ENCODE measurements at places on chromosomes 6 and 20.

- DNase-seq: peak; percentile 50
Measured at GRCh38 chr6:25788305-25788922, 33.9 kb downstream of the SLC17A4 start.

GRCh38 chr6:46144270-46144669 lies 14.5 kb downstream of the ENPP4 start:
- DNase-seq: no peak

- DNase-seq: no peak
Measured at GRCh38 chr20:33415948-33416347, 14.6 kb upstream of the CDK5RAP1 start.

GRCh38 chr6:156587751-156588301 lies 189.4 kb upstream of the ARID1B start:
- no peak for DNase-seq

DNA sequence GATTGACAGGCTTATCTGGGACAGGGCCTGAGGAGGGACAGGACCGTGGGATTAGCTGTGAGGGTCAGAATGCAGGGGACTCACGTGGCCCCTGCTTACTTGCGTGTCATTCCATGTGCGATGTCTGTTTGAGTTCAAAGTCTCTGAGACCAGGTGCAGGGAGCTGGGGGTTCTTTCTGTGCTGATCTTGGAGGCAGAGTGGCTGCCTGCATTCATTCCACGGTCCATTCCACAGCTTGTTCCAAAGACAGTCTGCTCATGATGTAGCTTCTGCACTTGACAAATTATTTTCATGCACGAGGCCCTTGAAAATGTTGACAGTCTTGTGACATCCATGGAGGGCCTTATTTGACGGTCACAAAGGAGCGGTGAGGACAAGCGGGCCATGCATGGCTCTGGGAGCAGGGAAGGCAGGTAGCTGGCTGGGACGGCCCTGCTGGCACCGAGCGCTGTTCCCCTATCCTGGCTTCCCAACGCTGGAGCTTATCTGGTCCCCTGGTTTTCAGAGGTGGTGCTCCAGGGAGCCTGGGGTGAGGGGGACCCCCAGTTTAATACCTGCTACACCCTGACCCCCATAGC lies 156.3 kb upstream of the RNF24 start:
- no peak for DNase-seq

GRCh38 chr6:144159742-144160141 lies 9.4 kb downstream of the STX11 start:
- no peak for DNase-seq

- DNase-seq: no peak
Measured at GRCh38 chr20:40161391-40161790, 527.6 kb downstream of the MAFB start.

DNA sequence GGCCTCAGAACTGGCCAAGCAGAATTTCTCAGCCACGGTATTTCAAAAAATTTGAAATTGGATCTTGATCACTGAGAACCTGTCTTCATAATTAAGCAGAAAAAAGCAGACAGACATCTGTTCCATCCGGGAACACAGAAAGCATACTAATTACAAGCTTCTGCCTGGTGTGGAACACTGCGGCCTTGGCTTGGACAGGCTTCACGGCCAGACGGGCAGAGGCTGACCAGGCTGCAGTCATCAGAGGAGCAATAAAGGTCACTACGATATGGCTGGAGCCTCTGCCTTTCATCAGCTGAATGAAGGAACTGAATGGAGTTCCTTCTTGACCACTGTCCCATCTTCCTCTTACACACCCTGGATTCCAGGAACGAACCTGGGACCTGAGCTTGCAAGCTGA lies 3.9 kb upstream of the NRSN1 start:
- no peak for DNase-seq

DNA sequence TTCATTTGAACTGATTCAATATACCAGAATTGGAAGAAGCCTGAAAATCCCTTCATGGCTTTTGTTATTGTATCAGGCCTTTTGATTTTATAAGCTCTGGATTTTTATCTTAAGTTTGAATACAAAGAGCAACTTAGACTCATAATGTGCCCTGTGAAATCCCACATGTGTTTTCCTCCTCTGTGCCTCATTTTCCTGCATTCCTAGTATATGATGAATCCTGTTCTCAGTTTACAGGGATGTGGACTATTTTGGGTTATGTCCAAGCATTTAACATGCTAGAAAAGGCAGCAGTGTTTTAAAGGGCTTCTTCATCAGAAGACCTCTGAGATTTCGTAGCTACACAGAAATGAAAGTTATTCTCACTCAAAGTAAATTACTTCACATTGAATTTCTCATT lies 455.0 kb downstream of the RFPL4B start:
- DNase-seq: no peak

- DNase-seq: no peak
Measured at GRCh38 chr6:53982366-53983050, 128.7 kb upstream of the MLIP start.

- no peak for DNase-seq
Measured at GRCh38 chr6:40860443-40860842, 178.6 kb downstream of the UNC5CL start.

DNA sequence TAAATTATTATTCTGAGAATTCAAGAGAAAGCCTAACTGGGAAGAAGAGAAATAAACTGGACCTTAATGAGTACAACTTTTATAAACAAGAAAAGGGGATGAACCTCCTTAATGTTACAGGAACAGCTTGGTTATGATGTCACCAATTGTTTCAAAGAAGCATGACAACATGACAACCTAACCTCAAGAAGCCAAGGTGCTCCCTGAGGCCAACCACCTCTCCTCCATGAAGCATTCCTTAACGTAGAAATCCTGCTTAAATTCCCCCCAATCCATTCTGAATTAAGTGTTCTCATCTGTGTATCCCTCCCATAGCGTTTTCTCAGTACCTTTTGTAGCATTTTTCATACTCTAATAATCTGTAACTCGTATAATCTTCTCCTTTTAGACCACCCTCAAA lies 1.7 kb downstream of the HBS1L start:
- DNase-seq: no peak

DNA sequence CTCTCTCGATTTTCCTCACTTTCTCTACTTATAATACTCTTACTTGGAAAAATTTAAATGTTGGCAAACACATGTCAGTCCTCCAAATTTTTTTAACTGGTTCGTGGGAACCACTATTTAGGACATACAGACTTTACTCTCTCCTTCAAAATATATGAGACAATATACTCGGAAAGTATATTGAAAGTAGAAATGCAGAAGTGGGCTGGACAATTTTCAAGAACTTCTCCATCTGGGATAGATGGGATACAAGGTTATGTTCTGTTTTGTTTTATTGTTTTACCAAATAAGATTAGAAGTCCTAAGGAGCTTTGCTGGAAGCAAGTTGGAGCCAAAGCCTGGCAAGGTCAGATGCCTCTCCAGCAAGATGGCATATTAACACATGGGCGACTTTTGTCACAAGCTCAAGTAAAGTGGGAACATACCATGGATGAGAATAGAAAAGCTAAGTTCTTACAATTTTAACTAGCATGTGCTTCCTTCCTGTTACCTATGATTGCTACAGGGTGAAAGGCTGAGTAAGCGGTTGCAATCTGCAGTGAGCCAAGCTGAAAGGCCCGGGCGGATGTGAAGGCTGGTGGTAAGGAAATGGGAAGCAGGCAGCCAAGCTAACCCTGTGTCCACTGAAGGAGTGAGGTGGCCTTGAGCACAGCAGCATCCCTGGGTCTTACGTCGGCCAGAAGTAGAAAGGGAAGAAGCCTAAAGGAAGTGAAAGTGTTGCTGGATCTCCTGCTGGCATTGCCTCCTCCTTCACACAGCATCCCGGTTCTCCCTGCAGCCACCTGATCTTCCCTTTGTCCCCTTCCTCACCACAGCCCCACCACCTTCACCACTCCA lies 7.1 kb downstream of the MAP3K5 start:
- DNase-seq: no peak

GRCh38 chr6:97842521-97842920 lies 559.5 kb upstream of the MMS22L start:
- DNase-seq: no peak

GRCh38 chr6:87875781-87876180 lies 171.9 kb upstream of the SPACA1 start:
- no peak for DNase-seq

DNA sequence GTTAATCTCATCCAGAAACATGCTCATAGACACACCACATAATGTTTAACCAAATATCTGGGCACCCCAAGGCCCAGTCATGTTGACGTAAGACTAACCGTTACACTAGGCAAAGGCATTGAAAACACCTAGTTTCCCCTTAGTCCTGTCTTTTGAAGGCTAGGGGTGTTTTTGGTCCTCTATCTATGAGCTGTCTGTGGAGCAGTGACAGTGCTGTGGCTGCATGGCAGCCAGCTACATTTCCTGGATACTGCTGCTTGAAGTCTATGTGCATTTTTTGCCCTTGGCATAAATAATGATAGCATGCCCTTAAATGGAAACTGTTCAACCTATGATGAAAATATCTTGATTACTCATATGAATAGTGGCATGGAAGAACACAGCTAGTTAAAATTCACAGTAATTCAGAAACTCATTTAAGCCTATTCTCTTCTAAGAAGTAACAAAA lies 18.6 kb downstream of the FARS2 start:
- no peak for DNase-seq

DNA sequence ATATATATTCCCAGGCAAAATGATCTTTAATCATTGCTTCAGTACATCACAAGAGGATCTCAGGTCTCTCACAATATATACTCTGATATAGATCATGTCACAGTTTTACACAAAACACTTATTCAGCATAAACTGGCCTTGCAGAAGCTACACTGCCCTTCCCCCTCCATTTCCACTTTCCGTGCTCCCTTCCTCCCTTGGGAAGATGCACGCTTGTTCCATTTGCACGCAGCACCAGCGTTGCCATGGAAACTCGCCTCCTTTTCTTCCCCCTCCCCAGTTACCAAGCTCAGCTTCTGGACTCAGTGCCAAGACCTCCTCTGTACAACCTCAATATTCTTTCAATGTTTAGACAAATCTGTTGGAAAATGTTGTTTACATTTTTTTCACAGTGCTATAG lies 154.6 kb downstream of the RFPL4B start:
- DNase-seq: no peak

DNA sequence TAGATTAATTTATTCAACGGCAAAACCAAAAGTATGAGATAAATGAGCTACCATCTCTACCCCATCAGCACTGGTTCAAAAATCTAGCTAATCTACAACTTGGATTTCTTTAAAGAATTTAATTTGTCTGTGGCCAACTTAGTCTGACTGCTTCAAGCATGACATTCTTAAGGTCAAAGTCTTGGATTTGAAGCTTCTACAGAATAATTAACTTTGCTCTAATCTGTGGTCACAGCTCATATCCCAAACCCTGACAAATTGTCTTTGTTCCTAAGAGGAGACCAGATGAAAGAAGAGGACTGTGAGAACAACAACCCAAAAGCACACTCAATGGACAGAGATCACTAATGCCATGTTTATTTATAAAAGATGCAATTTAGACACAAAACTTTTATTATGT lies 166.9 kb upstream of the EPHA7 start:
- DNase-seq: no peak

- DNase-seq: no peak
Measured at GRCh38 chr6:109793021-109793420, 101.9 kb downstream of the FIG4 start.

DNA sequence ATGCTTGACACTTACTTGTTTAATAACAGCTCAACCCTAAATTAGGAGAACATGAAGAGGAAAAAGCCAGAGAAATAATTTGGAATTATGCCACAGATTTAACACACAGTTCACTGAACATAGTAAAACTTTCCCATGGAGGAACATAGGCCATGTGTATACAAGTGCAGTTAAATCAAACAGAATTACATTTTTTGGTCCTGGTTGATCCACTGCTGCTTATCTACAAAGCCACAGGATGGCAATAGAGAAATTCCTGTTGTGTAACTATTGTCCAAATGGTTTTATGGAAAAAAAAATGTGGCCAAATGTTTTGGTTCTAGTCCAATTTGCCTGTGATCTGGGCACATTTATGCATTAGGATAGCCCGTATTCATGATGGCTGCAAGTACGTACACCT lies 136.8 kb downstream of the ALDH8A1 start:
- DNase-seq: no peak

DNA sequence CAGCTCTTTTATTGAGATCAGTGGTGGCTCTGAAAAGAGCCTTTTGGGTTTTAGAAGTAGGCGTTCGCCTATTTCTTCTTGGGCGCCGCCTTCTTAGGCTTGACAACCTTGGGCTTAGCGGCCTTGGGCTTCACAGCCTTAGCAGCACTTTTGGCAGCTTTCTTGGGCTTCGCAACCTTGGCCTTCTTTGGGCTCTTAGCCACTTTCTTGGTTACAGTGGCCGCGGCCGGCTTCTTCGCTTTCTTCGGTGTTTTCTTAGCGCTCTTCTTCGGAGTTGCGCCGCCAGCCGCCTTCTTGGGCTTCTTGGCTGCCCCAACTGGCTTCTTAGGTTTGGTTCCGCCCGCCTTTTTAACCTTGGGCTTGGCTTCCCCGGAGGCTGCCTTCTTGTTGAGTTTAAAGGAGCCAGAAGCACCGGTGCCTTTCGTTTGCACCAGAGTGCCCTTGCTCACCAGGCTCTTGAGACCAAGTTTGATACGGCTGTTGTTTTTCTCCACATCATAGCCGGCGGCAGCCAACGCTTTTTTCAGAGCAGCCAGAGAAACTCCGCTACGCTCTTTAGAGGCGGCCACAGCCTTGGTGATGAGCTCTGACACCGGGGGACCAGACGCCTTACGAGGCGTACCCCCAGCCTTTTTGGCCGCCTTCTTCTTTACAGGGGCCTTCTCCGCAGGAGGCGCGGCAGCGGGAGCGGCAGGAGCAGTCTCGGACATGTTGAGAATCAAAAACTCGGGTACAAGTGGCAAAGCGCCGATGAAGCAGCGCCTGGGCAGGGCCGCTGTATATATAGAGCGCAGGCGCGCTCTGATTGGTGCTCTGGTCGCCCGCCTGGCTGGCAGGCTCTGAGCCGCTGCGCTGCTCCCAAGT lies 31.3 kb upstream of the HFE start:
- DNase-seq: no peak

DNA sequence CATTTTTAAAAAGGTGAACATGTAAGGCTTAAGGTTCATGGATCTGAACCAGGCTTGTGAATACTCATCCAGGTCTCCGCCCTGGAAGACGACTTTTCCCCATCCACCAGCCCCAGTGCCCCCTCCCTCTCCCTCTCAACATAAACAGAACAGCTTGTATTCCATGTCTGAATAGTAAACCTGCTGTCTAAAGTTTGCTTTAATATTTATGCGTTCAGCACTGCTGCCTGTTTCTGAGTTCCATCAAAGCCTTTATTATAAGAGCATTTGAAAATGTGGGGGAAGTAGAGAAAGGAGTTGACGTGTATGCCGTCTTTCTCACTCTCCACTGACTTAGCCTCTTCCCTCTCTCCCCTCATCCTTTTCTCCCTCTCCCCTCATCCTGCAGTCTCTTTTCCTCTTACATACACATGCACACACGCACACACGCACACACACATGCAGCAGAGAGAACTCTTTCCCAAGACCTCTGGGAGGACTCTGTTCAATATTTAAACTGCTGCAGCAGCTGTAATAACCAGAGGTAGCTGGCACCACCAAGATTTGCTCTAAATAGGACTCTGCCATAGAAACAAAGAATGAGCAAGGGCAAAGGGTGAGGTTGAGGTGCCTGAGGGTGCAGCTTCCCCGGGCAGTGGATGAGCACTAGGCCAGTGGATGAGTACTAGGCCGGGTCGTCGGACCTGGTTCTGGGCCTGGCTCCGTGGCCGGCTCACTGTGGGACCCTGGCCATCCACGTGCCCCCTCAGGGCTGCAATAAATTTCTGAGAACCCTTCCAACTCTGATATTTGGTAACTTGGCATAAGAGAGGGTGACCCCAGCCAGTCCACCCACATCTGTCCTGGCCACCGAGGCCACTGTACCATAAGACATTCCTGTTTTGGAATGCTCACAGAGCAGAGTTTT lies 35.4 kb upstream of the VSTM2L start:
- DNase-seq: no peak

GRCh38 chr6:99412065-99412464 lies 13.0 kb downstream of the PNISR start:
- DNase-seq: no peak

All from iPS DF 6.9 (cell line).